DMS53 (cell line): ENCODE measurements at places on chromosomes 3 and 15.

GRCh38 chr3:23648996-23649395, 156.8 kb upstream of the UBE2E1 start:
- DNase-seq: no peak

DNA sequence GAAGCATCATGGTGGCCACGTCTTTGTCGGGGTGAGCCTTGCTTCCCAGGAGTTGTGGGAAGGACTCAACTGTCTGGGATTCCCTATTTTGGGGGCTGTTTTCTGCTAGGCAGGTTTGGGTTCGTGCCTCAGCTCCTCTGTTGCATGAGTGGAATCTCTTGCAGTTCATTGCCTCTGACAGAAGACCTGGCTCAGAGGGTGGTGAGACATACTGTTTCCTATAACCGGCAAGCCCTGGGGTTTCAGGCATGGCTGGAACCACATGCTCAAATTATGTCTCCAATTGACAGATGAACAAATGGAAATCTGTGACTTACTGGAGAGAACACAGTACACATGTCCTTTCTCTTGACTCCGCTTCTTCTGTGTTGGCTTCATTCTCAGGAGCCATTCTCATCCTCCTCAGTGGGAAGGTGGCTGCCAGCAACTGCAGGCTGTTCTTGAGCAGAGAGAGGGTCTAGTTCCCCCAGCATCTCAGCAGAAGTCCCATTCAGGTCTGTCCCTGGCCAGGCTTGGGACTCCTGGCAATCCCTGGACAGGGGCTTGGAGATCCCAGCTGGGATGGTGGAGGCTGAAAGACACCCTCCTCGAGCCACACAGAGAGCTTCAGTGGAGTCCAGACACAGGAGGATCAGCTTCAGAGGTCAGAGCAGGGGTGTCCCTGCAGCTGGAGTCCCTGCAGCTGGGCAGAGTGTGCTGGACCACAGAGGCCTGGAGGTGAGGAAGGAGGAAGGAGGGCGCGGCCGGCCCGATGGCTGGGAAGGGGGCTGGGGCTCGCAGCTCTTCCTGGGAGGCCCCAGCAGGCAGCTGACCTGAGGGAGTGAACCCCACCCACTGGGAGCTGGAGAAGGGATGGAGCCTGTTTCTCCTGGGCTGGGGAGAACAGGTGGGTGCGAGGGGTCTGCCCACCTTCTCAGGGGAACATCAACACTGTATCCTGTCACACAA, 97.6 kb downstream of the LSM3 start:
- no peak for DNase-seq

GRCh38 chr15:58252586-58253323, 114.6 kb downstream of the AQP9 start:
- no peak for DNase-seq

GRCh38 chr15:70156671-70157271, 59.1 kb upstream of the TLE3 start:
- no peak for DNase-seq

GRCh38 chr15:72341361-72341760, 21.4 kb upstream of the CELF6 start:
- DNase-seq: peak; percentile 40
